ENCODE measurements at places on chromosomes 4 and X.

DNA sequence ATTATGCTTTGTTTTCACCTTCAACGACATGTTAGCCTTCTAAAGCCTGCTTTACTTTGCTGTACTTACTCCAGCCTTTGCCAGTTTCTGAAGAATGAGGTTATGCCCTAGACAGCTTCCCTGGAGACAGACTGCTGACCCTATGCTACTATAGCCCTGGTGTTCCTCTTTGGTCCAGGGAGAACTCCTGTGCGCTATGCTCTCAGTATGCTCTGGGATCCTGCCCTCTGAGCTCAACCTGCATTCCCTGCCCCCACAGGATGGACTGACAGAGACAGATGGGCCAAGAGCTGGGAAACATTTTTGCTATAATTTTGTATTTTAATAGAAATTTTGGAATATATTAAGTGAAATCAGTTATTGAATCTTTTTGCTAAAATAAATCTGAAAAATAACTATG, 425.9 kb downstream of the TMA16 start:
- DNase-seq, result no peak

DNA sequence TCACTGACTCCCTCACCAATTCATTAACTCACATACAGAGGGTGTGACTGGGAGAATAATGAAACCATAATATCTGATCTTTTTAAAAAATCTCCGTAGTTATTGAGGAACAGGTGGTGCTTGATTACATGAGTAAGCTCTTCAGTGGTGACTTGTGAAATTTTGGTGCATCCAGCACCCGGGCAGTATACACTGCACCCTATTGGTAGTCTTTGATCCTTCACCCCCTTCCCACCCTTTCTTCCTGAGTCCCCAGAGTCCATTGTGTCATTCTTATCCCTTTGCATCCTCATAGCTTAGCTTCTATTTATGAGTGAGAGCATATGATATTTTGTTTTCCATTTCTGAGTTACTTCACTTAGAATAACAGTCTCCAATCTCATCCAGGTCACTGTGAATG, 1143.8 kb downstream of the PCDH19 start:
- DNase-seq, result no peak

DNA sequence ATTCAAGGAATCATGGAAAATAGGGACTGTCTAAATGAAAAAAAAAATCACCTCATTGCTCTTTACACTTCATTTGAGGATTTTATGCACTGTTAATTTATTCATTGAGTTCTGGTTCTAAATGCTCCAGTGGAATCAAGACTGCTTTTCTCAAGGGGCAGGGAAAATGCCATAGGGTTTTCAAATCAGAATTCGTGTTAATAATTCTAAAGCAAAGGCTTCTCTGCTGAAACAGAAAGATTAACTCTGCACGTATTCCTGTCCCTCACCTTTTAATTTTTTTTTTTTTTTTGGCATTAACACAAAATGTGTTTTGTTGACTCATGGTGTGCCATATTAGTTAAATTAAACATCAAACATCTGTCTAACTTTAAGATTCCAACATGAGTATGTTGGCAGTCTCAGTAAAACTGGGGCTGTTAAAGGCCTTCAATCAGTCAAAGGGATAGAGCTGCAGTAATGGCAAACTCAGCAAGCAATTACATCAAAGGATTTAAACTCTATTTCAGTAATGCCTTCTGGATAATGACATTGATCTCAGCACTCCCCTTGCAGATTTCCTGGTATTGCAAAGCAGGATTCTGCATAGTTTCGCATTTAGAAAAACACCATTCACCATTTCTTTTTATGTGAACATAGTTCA, 878.1 kb downstream of the RAPGEF2 start:
- no peak for DNase-seq

DNA sequence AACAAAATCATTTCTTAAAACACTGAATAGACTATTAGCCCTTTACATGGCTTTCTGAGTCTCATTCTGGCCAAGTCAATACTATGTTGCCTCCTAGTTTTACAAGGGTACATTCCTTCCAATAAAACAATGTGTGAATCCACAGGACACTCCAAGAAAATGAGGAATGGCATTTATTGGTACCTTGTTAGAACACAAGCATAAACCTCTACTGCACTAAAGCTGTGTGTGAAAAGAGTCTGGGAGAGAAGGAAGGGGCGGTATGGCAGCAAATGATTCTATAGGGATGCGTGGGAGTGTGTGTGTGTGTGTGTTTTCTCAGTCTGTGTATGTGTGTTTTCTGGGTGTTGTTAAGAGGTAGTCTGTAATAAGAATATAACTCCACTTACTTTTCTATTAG, 48.9 kb downstream of the CXCL1 start:
- no peak for DNase-seq

GRCh38 chrX:16979226-16979625, 32.8 kb downstream of the REPS2 start:
- DNase-seq, result no peak

GRCh38 chr4:173345648-173346047, 11.5 kb upstream of the HMGB2 start:
- DNase-seq, result no peak

DNA sequence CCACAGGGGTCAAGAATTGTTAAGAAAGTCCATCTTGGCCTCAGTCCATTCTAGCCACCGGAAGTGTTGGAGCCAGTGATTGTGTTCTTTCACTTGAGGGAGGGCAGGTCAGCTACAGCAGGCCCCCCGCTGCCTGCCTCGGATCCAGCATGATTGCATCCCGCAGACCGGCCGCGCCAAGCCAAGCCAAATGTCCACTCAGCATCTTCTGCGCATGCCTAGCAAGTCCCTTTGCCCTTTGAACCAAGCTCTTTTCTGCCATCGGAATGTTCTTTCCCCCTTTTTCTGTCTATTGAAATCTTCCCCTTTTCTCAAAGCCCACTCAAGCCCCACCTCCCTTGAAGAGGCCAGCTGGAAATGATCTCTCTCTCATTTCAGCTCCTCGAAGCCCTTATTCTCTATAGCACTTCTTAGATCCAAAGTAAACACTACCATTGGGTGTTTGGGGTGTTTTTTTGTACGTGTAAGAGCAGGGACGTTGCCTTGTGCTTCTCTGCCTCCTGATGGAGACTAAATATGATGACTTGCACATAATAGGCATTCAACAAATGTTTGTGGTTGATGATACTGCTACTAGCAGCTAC, 147.8 kb upstream of the BCOR start:
- DNase-seq, result no peak

- DNase-seq, result no peak
Observed at GRCh38 chrX:77065896-77066295, 381.3 kb upstream of the FGF16 start.

- DNase-seq, result peak; percentile 53
Observed at GRCh38 chrX:153900831-153901752, 3.4 kb upstream of the AVPR2 start.

DNA sequence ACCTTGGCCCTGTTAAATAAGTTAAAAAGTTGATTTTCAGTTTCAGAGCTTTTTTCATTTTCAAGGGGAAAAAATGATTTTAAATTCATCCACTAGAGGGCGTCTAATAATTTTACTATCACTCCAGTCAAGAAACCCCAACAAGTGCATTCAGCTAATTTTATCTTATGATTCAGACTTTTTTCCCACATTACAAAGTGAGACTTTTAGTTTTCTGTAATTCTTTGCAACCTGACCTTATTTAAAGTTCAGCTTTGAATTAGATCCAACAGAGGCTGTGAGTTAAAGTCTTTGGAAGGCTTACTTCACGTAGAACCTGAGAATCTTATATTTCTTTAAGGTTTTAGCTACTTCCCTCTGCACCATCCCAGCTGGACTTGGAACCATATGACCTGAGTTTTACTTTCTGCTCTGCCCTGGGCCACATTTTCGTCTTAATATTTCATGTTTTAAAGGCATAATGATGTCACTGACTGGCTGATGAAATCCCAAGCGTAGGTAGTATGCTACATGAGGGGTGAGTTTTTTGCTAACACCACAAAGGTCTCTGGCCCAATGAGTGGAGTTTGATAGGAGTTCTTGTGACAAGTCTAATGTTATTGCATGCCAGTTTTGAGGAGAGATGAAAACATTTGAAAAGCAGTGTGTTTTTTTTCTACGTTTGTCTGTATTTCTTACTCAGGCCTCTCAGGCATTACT, 7.2 kb downstream of the GNRHR start:
- DNase-seq, result no peak

DNA sequence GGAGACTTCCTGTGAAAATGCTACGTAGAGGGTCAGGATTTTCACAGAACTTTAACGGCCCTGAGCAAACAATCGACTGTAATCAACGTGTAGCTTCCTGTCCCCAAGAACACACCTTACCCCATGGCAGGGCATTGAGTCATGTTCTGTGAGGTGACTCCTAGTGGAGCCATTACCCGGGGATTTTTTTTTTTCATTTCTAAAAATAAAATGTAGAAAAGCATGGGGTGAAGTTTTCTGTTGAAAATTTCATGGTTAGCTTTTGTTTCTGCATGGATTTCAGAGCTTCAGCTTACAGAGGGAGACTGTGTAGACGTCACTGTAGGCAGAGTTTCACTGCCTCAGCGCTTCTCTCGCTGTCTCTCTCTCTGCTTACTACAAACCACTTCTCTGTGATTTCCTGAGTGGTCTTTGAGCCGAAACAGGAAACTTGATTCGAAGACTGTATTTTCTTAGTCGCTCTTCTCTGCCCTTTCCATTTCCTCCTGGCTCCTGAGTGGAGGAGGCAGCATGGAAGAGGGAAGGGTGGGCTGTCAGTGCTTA, 111.7 kb downstream of the NFKB1 start:
- no peak for DNase-seq

- DNase-seq, result no peak
Observed at GRCh38 chr4:113950207-113950606, 29.2 kb downstream of the ARSJ start.

DNA sequence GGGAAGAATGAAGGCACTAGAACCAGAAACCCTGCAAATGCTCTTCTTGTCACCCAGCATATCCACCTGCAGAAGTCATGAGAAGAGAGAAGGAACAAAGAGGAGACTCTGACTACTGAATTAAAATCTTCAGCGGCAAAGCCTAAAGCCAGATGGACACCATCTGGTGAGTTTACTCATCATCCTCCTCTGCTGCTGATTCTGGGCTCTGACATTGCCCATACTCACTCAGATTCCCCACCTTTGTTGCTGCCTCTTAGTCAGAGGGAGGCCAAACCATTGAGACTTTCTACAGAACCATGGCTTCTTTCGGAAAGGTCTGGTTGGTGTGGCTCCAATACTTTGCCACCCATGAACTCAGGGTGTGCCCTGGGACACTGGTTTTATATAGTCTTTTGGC, 181.7 kb downstream of the AR start:
- no peak for DNase-seq

DNA sequence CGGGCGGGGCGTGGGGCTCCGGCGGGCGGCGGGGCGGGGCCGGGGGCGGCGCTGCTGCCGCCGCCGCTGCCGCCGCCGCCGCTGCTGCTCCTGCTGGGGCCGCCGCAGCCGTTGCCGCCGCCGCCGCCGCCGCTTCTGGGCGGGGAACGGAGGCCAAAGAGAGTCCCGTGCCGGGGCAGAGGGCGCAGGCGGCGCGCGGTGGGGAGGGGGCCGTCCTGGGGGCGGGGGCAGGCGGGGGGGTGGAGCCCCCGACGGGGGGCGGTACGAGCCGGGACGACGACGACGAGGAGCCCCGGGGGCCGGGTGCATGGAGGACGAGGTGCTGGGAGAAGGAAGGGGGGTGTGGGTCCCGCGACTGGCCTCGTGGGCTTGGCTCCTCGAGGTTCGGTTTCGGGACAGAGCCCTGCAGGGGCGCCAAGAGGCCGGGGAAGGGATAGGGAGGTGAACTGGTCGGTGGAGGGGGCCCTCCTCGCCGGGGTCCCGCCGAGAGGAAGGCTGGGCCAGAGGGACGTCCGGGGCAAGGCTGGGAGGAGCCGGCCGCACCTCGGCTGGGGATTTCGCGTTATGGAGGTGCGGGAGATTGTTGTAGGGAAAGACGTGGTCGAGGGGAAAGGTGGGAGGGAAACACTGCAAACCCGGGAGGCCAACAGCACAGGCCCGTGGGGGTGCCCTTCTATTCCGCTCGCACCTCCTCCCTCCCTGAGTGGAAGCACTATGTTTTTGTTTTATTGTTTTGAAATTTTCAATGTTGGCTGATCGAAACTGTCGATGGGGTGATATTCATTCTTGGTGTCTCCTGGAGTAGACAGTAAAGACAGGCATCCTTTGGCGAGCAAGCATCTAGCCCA, 1.9 kb downstream of the BCORL1 start:
- DNase-seq, result peak; percentile 50

GRCh38 chrX:153411255-153411987, at the start of gene ZFP92:
Gene ZFP92, plus strand, starts transcription at chrX:153411472. Its CDS starts 6,851 bp downstream, at chrX:153418323.
- no peak for DNase-seq

GRCh38 chr4:70802928-70803580, 36.6 kb downstream of the GRSF1 start:
- no peak for DNase-seq

DNA sequence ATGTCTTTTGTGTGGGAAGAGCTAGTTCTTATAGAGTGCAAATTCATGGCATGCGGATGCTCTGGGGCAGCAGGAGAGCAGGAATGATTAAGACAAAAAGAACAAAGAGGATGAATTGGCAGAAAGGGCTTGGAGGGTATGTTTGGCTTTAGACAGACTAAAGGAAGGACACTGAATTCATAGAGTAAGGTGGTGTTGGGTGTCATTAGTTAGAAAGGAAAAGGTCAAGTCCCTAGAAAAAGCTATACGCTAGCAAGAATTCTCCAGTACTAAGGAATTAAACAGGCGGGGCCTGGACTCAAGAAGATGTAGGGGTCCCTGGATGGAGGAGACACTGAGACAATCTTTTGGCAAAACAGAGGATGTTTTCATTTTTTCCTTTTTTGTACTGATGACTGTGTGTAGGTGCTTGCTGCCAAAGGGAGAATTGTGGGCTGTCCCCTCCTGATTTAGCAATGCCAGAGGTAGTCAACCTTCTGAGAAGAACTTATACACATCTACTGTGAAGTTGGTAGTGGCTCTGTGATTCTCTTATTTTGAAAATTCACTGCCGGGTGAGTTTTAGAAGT, 391.0 kb downstream of the SPRY1 start:
- DNase-seq, result no peak

DNA sequence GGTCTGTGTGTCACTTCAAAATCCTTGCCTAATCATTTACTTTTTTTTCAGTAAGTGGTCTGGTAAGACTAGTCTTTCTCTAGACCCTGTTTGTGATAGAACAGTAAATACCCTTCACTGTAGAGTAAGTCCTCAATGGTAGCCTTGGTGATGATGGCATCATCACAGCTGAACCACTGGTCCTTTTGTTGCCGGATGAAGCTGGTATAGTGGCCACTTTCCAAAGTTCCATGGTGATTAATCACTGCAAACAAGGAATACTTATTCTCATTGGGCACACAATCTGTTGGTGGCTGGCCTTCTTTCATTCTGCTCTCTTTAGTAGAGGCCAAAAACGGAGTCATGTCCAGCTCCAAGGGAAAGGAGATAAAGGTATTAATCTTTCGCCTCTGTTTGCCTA, 2.9 kb downstream of the USP51 start:
- no peak for DNase-seq
